ENCODE measurements at places on chromosomes 5 and 9.

DNA sequence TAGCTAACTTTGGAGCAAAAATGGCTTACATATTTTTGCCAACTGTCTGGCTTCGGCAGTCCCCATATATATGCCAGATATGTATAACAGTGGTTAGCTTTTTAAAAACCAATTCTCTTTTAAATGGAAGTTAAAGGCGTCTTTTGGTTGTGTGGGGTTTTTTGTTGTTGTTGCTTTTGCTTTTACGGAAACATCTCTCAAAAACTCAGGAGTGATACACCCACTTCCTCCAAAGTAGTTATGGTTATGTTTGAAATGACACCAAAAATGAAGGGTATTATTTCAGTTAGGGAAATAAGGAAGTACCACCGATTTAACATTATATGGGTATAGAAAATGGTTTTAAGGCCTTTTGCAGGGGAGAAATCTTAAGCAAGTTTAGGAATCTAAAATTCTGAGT is 2.3 kb downstream of the CNOT8 start:
- no peak for DNase-seq

DNA sequence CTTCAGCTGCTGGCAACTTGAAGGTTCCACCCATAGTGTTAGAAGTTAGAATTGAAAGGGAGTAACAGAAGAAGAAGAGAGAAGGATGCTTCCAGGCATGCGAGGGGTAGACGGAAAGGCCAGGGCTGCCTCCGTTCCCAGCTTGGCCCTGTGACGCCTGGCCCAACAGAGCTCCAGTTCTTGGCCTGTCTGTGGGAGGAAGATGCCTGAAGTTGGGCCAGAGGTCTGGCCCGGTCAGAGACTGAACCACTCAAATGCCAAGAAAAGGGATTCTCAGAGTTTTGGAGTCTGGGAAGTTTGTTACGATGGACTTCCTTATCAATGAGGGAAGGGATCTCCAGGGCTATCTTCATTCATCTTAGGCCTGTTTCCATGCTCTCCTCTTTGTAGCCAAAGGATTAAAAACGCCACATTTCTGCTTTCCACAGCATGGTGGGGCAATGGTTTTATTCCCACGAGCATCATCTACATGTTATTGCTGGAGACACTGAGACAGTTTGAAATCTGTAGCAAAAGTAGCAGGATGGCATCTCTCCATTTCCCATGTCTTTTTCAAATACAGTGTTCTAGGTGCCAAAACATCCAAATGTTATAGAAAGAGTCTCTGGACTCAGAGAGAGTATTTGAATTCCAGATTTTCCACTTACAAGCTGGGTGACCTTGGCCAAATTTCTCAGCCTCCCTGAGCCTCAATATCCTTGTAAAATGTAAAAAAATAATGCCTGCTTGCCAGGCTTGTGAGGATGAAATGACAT is 65.4 kb upstream of the ANKRD55 start:
- DNase-seq, result no peak

DNA sequence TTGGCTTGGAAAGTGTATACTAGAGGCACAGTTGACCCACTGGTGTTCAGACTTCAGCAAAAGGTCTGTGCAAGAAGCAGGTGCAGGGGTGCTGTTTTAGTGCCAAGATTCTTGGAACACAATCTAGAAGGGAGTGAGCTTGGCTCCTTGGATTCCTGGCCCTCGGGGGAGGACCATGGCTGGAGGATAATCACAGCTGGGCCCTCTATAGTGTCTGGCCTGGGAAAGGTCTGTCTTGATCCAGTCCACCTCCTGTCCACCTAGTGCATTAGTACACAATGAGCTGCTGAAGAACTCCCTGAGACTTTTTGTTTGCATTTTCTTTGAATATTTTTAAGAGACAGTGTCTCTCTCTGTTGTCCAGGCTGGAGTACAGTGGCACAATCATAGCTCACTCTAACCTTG is 50.4 kb upstream of the PLPP1 start:
- no peak for DNase-seq

GRCh38 chr5:21051945-21052344 is 1063.9 kb upstream of the CDH18 start:
- DNase-seq, result no peak

- no peak for DNase-seq
Observed at GRCh38 chr9:98373609-98374008, 118.2 kb upstream of the TBC1D2 start.

GRCh38 chr5:158049459-158049858 is 190.5 kb upstream of the CLINT1 start:
- no peak for DNase-seq

- no peak for DNase-seq
Observed at GRCh38 chr9:138020120-138020794, 142.7 kb downstream of the CACNA1B start.

- no peak for DNase-seq
Observed at GRCh38 chr5:3526551-3527185, 69.0 kb upstream of the IRX1 start.

DNA sequence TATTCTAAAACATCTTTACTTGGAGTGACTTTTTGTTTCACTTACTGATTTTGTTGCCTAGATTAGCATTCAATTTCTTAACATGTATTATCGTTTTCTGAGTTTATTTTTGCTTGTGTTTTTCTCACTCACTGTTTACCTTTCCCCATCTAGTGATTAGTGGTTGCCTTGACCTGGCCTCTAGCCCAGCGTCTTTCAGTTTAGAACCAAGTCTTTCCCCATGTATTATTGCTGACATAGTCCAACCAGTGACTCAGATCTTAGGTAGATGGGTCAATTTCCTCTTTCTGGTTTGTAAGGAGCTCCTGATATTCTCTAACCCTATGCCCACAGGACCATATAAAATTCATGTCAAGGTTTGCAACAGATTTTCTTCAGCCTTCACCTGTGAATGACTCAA is 135.5 kb downstream of the PRR16 start:
- no peak for DNase-seq

- no peak for DNase-seq
Observed at GRCh38 chr5:89972901-89973300, 436.7 kb downstream of the CETN3 start.

GRCh38 chr9:129224618-129225489 is 46.8 kb upstream of the IER5L start:
- no peak for DNase-seq

DNA sequence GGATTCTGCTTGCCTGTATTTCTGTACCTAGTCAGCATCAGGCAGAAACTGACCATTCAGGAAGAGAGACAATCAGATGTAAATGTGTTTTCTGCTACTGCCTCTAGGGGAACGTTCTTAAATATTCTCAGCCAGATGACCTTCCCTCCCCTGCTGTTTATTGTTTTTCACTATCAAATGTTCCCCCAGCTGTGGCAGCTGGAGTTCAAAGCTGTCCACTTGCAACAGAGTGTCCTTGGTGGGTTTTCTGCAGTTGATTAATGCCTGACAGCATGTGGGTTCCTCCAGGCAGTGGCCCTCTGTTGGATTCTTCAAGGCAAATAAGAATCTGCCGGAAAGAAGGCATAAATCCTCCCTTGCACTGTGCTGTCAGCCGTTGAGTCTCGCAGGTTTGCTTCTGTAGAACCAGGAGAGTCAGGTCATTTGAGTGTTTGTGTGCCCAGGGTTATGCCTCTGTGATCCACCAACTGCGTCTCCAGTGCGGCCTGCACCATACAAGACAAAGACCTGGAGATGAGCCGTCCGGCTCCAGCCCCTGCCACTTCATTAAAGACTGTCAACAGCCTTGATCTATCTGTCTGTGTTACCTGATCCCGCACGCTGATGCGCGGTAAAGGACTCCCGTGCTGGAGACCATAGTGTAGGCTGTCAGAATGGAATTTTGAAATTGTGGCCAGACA is 203.4 kb downstream of the GADD45G start:
- DNase-seq, result no peak

Measured in stimulated activated CD4-positive, alpha-beta T cell treated with anti-CD3 and anti-CD28 coated beads, Interleukin-1b, Interleukin-23, amount 100 ng/mL, for 1 hour (primary cell).